ENCODE measurements at places on chromosomes 7 and 10.

DNA sequence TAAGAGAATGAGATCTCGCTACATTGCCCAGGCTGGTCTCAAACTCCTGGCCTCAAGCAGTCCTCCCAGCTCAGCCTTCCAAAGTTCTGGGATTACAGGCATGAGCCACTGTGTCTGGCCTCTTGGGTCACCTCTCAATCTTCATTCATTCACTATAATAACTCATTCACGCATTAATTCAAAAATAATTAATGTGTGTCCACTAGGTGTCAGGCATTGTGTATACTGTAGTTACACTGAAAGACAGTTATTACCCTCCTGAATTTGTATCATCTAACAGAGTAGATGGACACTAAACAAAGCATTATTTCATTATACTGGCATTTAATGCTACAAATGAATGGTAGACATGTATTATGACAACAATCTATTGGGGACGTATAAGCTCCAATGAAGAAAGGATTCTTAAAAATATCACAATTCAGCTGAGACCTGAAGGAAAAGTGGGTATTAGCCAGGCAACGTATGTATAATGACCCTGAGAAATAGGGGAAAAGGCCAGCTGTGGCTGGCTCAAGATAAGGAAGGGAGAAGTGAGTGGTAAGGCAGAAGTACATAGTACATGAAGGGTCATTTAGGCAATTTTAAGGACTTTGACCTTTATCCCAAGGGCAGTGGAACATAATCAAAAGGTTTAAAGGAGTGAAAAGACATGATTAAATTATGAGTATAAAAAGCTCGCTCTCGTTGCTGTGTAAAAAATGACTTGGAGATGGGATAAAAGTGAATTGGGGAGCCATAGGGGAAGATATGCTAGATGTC lies 150.7 kb downstream of the BTAF1 start:
- DNase-seq: no peak

GRCh38 chr7:50542132-50542531 lies 23.1 kb downstream of the DDC start:
- no peak for DNase-seq

DNA sequence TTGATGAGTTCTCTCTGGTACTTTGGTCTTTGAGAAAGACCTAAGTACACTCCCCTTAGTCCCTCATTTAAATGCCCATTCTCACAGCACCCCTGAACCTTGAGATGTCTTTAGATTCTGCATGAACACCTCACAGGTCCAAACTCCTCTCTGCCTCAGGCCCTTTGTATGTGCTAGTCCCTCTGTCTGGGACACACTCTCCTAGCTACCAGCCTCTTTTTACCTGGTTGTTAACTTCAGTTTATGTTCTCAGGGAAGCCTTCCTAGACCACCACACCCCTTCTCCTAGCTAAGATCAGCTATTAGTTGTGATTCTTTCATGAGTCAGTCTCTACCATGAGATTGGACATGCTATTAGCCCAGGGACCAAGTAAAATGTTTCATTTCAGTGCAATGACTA lies 86.4 kb downstream of the PLCE1 start:
- DNase-seq: no peak

DNA sequence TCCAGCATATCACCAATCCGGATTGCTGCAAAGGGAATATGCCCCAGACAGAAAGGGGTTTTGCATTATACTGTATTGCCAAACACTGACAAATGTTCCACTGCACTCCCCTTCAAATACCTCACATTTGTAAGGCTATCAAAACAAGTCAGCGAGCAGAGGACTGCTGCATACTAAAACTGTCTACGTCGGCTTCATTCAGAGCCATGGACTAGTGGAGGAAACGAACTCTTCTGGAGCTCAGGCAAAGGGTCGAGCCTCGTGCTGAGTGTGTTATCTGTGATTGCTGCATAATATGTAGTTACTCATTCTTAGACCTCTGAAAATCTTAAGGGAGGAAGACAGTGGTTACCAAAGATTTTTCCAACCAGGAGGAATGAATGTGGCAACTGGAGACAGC lies 200.2 kb downstream of the DYNC1I1 start:
- no peak for DNase-seq

DNA sequence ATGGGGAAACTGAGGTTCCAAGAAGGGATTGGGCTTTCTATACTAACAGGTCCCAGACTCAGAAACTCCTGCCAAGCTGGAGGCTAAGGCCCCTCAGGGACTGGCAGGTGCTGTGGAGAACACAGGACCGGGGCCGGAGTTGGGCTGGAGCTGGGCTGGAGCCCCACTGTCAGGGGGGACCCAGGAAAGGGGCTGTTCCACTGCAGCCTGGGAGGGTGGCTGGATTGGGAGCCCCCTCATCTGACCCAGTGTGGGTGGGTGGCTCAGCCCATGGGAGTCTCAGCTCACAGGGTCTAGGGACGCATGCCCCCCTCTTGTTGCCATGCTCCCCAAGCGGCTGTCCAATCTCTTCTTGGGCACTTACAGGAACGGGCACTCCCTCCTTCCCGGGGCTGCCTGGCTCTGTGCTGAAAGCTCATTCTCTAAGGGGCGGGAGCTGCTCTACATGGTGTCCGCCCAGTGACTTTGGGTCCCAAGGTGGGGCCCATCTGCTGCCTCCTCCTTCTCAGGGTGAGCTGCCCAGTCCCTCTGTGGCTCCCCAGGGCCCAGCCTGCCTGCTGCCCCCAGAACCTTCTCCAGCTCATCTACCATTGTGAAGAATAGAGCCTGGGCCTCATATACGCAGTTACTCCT lies 126.5 kb downstream of the MYL10 start:
- DNase-seq: no peak

- no peak for DNase-seq
Observed at GRCh38 chr10:1187151-1187854, 131.1 kb downstream of the WDR37 start.

- no peak for DNase-seq
Observed at GRCh38 chr7:91198371-91198770, 65.9 kb upstream of the FZD1 start.

DNA sequence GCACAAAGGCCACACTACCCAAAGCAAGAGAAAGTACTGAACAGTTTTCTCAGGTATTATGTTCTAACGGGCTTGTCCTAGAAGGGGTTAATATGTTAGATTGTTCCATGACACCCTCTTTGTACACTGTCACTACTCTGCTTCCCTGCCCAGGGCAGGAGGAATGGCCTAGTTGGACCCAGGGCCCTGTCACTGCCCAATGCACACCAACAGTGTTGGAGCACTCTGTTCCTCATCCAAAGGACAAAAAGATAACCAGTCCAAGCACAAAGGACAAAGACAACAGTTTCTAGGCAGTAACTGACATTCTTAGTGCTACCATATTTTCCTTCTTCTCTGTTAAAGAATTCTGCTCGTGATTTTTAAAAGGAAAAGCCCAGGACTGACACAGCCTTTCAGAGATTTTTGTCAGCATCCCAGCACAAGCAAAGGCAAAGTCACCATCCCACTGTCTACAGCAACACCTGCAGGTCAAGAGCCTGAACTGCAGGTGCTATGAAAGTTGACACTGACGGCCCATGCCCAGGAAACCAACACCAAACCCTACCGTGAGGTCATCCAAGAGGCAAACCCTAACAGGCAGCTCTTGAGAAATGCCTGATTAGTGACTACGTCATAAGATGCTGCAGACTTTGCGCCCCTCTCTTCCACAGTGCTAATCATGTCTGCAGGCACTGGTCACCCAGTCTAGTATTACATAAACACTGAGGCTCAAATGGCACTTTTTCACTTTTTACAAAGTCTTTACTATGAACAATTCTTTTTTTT lies 13.2 kb downstream of the NUDCD3 start:
- DNase-seq: peak; percentile 15

- no peak for DNase-seq
Observed at GRCh38 chr7:156578578-156578940, 62.0 kb upstream of the RNF32 start.

DNA sequence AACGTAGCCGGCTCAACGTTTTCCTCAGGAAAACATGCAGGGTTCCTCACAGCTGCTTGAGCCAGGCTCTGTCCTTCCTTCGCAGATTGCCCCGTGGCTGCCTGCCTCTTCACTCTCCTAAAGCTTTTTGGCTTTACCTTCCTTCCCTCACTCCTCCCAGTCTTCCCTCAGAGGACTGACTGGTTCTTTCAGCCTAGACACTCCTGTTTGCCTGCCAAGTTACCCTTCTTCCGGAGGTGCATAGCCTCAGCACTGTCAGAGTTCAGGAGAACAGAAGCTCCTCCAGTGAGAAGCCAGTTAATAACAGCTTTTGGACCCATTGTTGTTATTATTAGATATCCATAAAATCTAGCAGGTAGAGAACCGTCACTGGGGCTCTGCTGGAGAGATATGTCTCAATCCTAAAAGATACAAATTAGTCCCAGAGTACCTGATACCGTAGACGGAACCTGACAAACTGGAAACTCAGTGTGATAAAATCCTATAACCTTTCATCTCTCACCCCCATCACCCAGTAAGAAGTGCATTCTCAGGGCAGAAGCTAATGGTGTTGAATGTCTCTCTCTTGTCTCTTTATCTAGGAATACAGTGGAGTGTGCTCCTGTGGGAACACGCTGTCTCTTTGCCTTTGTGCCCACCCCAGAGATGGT lies 79.6 kb downstream of the SND1 start:
- no peak for DNase-seq

- DNase-seq: no peak
Observed at GRCh38 chr10:4514445-4515108, 311.4 kb upstream of the AKR1E2 start.

DNA sequence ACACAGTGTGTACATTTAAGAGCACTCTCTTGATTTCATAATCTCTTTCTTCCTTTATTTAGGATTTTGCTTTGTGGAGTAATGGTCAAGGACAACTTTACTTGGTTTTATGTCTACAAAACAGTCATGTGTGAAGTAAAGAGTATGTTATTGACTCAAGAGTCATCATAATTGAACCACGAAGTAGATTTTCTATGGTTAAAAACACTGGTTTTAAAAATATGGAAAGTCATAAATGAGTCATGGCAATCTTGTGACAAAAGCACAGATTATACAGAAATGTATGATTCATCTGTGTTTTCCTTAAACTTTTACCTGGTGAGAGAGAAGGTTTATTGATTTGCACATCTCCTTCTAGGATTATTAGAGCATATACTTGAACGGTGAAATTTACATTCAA lies 969.7 kb downstream of the GATA3 start:
- no peak for DNase-seq

GRCh38 chr10:109969760-109970346 lies 37.9 kb upstream of the ADD3 start:
- no peak for DNase-seq

DNA sequence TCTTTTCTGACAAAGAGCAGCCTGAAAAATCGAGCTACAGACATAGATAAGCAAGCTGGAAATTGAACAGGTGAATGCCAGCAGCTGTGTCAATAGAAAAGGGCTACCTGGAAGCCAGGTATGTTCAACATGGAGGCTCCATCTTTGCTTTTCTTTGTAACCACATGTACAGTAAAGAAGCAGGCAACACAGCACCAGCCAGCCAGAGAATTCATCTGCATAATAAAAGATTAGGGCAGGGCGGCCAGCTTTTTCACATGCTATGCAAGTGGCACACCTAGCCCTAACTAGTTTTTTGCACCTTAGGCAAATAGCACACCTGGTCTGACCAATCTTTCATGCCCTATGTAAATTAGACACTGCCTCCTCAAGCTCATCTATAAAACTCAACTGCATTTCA lies 25.7 kb downstream of the COG5 start:
- DNase-seq: no peak

DNA sequence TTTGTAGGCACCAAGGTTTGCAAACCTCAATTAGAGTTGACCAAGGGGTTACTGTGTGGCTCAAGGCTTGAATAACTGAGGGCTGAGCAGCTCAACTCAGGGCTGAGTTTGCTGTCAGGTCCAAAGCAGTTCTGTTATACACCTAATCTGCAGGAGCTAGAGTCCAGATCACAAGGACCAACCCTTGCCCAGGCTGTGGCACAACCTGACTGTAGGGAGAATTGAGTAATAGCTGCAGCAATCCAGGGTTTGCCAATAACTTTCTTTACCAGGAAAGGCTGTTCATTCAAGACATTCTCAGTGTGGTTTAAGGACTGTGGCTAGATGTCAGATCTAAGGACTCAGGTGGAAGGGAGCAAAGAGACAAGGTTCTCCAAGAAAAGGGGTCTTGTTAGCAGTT lies 115.6 kb upstream of the IMMP2L start:
- no peak for DNase-seq

- no peak for DNase-seq
Observed at GRCh38 chr10:31148951-31149350, 117.3 kb upstream of the ZNF438 start.

DNA sequence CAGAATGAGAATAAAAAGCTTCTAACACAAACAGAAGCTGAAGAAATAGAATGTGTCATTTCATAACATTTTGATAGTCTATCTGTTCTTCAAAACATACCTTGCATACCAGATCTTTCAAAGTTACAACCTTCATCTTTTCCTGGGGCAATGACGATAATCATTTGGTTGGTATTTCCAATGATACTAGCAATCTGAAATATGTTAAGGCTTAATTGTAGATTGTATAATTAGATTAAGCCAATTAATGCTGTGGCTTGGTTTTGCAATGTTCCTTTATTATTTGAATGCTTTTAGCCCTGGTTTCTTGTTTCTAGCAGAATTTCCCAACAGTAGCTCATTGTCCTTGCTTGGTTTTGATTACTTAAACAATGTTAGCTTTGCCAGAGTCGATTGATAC lies 84.6 kb downstream of the CABCOCO1 start:
- DNase-seq: no peak

DNA sequence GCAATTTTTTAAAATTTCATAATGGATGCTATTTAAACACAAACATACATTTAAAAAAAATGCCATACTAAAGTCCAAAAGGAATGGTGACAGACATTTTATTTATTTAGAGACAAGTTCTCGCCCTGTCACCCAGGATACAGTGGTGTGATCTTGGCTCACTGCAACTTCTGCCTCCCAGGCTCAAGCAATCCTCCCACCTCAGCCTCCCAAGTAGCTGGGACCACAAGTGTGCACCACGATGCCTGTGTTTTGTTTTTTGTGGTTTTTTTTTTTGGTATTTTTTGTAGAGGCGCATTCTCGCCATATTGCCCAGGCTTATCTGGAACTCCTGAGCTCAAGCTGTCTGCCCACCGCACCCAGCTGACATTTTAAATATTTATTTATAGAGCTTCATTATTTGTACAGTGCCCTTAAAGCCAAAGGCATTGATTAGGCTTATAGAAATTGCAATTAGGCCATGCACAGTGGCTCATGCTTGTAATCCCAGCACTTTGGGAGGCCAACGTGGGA lies 703.5 kb downstream of the AUTS2 start:
- DNase-seq: no peak

- no peak for DNase-seq
Observed at GRCh38 chr7:133699386-133699785, 427.8 kb upstream of the LRGUK start.

- no peak for DNase-seq
Observed at GRCh38 chr10:70931168-70931815, 42.9 kb upstream of the PCBD1 start.

- DNase-seq: no peak
Observed at GRCh38 chr10:16581202-16581601, 59.5 kb upstream of the C1QL3 start.

Measured in NCI-H2171 (cell line).